ENCODE measurements at places on chromosomes 13 and 19.

DNA sequence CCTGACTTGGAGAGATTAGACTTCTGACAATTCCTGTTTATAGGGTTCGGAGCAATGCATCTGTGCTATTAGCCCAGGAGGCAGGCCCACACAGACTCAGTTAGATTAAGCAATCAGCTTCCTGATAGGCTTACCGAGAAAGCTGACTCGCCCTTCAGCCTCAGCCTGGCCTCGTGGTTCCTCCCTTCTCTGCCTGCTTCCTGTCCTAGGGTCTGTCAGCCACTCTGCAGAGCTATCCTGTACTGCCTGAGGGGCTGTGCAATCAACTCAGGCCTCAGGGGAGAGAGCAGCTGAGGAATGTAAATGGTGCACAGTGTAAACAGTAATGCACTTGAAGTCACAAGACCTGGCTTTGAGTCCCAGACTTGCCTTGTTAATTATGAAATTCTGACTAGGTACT is 30.7 kb downstream of the HTR2A start:
- DNase-seq: no peak

DNA sequence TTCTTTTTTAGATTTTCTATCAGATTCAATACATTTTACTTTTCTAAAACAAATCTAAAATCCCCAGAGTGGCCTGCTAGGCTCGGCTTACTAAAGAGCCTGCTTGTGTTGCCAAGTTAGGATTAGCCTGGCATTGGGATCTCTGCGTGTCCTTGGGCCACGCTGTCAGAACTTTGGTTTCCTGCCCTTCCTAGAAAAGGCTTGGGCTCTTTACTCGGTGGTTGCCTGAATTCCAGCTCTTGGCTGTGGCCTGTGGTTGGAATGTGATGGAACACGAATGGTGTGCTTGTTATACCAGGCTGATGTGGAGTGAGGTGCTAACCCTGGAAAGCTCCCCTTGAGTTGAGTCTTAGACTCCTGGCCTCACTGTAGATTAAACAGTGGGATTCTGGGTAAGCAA is 8.5 kb downstream of the SPATA13 start:
- no peak for DNase-seq

DNA sequence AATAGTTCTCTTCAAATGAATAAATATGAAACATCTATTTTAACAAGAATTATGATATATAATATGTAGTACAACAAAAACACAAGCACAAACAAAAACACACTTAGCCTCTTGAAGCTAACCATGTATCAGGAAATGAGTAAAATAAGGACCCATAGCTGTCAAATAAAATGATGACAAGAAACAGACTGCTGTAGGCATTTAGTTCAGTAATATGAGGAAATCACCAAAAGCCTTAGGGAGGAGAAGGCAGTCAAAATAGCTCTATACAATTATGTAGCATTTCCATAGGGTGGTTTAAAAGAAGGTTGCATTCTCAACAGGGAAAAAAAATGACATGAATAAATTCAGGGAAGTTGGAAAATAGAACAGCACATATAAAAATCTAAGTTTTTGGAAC is 163.4 kb downstream of the PCDH20 start:
- no peak for DNase-seq

GRCh38 chr19:5302396-5302795 is 38.2 kb downstream of the PTPRS start:
- DNase-seq: no peak

GRCh38 chr19:33221638-33222037 is 4.0 kb downstream of the SLC7A10 start:
- no peak for DNase-seq

DNA sequence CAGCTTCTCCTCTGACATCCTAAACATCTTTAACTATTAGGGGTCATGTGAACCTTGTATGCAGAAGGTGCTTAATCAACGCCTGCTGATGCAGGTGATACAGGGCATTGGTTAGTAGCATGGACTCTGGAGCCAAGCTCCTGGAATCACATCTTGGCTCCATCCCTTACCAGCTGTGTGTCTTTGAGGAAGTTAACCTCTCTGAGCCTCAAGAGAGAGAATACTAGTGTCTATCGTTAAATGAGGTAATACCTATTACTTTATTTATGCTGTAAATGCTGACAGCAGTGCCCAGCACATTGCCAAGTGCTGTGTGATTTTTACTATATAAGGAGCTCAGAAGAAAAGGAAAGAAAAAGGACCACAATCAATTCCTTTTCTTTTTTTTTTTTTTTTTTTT is 11.2 kb upstream of the SELENOW start:
- no peak for DNase-seq

GRCh38 chr19:29815231-29815630 is 3.4 kb downstream of the CCNE1 start:
- no peak for DNase-seq

DNA sequence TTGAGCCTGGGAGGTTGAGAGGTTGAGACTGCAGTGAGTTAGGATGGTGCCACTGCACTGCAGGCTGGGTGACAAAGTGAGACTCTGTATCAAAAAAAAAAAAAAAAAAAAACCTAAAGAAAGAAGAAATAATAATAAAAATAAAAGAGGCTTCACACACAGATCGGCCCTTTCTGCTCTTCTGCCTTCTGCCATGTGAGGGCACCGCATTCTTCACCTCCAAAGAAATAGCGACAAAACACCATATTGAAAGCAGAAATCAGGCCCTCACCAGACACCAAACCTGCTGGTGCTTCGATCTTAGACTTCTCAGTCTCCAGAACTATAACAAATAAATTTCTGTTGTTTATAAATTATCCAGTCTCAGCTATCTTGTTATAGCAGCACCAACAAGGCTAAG is 3.0 kb downstream of the ZNF649 start:
- DNase-seq: no peak

GRCh38 chr13:53683608-53684007 is 655.0 kb downstream of the OLFM4 start:
- DNase-seq: no peak

- DNase-seq: no peak
These were observed 298.3 kb downstream of the DIAPH3 start for GRCh38 chr13:59865398-59865797.

DNA sequence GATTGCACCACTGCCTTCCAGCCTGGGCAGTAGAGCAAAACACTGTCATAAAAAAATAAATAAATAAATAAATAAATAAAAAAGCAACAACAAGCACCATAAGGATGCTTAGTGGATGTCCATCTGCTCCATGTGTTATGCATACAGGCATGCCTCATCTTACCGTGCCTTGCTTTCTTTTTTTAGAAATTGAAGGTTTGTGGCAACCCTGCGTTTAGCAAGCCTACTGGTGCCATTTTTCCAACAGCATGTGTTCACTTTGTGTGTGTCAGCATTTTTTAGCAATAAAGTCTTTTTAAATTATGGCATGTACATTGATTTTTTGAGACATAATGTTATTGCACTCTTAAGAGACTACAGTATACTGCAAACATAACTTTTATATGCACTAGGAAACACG is 68.3 kb downstream of the PEPD start:
- DNase-seq: no peak

- DNase-seq: peak; percentile 77
These were observed 12.7 kb upstream of the ZNF121 start for GRCh38 chr19:9597027-9597426.

- no peak for DNase-seq
These were observed 318.9 kb downstream of the MYO16 start for GRCh38 chr13:108948251-108948671.

- peak; percentile 93 for DNase-seq
These were observed 10.6 kb downstream of the RXFP2 start for GRCh38 chr13:31749929-31750328.

GRCh38 chr19:30673336-30673735 is 301.2 kb downstream of the ZNF536 start:
- DNase-seq: no peak

DNA sequence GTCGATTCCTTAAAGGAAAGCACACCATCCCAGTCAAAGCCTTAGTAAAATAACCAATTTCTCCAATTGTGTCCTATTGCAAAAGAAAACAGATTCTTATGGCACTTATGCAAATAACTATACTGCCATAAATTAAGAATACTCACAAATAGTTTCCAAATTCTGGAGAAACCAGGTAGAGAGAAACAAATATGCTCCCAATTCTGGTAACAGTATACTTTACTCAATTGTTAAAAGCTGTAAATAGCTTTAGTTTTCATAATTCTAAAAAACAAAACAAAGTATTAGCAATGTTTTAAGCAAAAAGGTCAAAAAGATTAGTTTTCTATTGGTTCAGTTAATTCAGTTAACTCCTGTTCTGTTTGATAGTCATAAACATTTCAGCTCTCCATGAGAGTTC is 18.2 kb upstream of the UBAC2 start:
- no peak for DNase-seq

- DNase-seq: no peak
These were observed 183.0 kb downstream of the STK24 start for GRCh38 chr13:98393873-98394272.
